Effector memory CD4-positive, alpha-beta T cell (primary cell): ENCODE measurements at places on chromosomes 5 and 9.

- DNase-seq: no peak
These were observed 177.9 kb upstream of the TUT7 start for GRCh38 chr9:86531971-86532640.

DNA sequence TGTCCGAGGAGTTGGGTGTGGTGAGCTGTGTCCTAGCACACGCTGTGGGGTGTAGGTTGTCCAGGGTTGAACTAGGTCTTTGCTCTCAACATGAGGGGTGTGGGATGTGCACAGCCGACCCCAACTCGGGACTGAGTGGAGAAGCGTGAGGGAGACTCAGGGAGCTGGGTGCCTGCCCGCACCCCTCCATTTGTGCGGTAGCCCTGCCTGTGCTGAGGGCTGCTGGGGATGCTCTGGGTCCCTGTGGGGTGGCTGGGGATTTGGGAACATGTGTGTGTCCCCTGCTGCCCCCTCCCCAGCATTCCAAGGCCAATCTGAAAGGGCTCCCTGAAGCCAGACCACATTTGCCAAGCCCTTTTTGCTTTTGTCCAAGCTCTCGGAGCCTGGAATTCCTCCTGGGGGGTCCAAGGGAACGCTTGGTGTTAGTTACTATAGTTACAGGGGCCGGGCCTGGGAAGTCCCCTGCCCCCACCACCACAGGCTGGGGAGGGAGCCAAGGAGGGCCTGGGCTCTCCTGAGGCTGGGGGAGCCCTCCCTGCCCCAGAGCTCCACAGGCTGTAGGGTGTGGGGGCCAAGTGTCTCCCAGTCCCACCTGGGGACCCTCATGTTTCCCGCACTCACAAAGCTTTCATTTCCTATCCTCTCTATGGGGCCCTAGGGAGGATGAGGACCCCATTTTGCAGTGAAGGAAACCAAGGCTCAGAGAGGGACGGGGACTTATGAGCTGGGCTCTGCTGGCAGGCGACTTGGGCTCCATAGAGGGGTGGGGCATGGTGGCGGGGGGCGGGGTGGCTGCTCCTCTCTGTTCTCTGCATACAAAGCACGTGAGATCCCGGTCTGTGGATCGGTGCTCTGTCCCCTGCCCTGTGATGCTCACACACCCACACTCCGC is 1.1 kb downstream of the CRB2 start:
- no peak for DNase-seq

DNA sequence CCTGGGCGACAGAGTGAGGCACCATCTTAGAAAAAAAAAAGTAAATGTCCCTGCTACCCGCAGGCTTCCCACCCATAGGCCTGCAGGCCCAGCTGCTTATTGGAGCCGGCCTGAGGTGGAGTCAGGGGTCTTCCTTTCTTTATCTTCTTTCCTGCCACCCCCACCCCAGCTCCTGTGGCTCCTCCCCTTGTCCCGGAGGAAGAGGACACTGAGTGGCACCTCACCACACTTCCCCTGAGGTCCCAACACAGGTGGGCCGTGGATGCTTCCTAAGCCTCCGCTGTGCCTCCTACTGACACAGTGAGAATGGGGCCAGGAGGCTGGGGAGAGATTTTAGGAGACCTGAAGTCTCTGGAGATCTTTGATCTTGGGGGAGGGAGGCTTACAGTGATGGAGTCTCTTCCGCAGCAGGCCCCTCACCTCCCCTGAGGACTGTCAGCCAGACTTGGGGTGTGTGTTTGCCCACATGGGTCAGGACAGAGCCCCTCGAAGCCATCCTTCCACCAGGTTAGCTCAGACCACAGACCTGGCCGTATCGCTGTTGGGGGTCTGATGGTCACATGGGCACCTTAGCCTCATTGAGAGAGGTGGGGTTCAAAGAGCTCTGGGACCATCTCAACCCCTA is 135.4 kb upstream of the IER5L start:
- no peak for DNase-seq

DNA sequence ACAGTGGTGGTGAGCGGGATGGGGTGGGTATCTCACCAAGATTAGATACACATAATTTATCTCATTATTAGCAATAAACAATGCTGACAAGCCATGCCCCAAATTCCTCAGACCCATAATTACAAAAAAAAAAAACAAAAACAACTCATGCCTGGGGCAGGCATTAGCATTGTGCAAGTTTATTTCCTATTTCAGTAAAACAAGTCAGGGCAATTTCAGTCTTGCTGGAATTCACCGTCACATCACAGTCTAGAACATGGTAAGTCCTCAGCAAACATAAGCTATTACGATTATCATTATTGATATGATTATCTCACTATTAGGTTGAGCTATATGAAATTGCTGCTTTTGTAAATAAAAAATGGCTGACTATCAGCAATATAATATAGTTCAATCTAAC is 57.5 kb upstream of the GNAQ start:
- no peak for DNase-seq

DNA sequence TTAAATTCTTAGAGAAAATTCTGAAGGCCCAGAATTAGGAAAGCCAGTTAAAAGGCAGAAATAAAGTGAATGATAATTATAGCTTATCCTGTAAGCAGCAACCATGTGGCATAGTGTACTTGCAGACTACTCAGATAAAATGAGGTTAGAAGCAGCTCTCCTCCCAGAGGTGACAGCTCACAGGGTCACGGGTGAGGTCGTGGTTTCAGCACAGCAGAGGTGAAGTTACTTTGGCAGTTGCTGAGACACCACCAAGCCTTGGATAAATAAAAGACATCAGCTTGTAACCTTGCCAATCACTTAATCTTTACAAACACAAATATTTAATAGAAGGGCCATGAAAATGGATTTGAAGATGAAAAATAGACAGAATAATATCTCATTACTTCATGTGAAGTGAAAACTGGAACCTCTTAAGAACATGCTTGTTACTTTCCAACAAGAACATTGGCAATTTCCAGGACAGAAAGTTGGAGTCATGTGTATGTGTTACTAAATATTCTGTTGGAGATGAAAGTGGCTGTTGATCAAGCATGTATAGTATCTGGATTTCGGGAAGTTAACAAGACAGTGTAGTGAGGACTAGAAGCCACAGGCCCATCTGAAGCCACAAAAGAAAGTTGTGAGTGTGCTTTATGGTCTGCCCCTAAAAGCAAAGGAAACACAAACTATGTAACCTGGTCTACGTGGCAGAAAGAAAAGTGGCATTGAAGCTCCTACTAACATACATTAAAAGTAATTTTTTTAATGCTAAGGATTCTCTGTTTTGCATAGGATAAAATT is 134.4 kb downstream of the ERCC6L2 start:
- DNase-seq: no peak

DNA sequence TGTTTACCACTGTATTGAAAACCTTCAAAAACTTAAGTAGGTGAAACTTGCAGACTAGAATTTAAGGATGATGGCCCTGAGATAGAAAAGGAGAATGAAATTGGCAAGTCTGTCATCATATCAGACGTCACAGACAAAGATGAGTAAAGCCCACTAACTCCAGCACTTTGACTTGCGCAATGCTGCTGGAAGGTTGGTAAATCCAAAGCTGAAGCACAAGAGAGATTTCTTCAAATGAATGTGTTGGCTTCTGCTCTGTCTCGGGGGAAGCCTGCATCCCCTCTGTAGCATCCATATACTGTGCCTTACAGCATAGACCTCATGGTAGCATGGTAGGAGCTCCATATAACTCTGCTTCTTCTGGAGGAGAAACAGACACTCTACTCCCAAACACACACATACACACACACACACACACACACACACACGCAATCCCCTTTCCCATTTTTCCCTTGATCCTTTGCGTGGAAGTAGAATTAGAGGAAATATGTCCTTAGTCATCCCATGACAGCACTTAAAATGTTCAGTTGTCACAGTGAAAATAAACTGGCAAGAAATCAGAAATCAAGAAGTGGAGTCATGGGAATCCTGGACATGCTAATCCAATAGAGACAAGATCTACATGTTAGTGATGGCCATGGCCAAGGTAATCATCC is 241.5 kb downstream of the NR3C1 start:
- no peak for DNase-seq

- no peak for DNase-seq
These were observed 164.8 kb downstream of the HSD17B3 start for GRCh38 chr9:96136992-96137670.

DNA sequence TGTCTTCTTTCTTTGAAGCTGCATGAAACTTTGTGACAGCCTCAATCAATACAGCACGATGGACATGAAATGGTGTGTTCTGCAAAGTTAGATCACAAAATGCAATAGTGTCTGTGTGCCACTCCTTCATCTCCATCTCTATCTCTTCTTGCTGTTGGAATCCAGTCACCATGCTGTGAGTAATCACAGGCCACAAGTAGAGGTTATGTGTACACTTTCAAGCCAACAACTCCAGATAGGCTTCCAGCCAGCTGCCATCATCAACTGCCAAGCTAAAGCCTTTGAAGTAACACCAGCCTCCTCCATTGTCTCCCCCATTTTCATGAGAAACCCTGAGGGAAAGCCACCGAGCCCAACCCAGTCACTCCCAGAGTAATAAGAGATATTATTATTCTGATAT is 360.6 kb downstream of the PTPRD start:
- DNase-seq: no peak

GRCh38 chr5:58455066-58455465 is 4.8 kb downstream of the PLK2 start:
- DNase-seq: no peak

DNA sequence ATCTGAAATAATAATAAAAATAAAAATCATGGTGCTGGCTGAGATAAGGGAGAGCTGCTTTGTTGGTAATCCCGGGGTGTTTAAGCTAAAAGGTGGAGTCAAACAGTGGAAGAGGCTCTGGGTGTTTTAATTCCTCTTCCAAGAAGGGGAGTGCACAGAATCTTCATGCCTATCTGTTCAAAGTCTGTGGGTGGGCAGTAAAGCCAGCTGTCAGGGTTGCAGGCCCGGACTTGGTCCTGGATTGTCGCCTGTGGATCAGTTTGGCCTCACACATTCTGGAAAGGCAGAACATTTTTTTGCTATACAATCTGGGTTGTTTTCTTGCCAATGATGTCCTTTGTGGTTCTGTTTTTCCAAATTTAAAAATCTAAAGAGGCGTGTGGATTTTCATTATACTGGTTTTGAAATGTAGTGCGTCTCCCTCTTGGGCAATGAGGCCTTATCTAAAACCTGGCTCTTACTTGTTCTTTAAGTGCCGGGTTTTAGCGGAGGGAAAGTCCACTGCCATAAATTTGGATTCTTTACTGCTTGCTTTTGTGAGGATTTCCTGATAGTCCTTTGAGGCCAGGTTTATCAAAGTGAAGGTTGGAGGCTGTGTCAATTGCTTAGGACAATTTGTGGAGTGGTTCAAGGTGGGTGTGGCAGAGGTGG is 5.8 kb downstream of the ANKDD1B start:
- no peak for DNase-seq

DNA sequence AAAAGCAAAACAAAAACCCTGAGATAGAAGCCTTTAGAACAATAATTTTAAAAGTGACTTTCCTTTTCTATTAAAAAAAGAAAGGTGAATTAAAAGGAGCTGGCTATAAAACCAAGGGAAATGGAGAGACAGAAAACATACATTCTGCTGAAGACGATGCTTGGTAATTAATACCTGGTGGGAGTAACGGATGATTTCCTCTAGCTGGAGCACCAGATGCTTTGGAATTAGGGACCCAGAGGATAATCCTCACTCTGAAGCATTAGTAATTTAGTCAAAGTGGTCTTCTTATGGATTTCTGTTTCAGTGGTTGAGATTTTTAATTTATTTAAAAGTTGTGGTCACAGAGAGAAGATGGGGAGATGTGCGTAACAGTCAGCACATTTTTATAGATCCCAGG is 982.5 kb downstream of the TLE4 start:
- no peak for DNase-seq

- no peak for DNase-seq
These were observed 40.3 kb downstream of the SLC24A2 start for GRCh38 chr9:19748278-19749126.

GRCh38 chr5:178328826-178329730 is 96.5 kb upstream of the PHYKPL start:
- no peak for DNase-seq

GRCh38 chr5:149063017-149063687 is at the start of gene SH3TC2:
SH3TC2 (minus strand) TSS chr5:149063062; CDS start chr5:149063022, 40 bp downstream.
- no peak for DNase-seq

DNA sequence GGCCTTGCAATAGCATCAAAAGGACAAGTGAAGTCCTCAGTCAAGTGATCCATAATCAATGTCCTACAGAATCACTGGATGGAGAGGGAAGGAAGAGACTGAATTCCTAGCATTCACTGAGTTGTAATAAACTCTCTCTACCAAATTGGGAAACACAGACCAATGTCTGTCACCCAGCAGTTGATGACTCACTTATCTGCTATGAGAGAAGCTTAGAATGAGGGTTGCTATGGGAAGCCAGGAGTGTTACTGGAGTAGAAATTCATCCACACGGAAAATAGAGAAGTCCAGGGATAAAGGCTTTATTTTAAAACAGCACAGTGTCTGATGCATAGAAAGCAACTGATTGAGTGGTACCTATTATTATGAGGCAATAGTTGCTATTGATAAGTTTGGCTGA is 407.4 kb downstream of the BRINP1 start:
- DNase-seq: no peak

DNA sequence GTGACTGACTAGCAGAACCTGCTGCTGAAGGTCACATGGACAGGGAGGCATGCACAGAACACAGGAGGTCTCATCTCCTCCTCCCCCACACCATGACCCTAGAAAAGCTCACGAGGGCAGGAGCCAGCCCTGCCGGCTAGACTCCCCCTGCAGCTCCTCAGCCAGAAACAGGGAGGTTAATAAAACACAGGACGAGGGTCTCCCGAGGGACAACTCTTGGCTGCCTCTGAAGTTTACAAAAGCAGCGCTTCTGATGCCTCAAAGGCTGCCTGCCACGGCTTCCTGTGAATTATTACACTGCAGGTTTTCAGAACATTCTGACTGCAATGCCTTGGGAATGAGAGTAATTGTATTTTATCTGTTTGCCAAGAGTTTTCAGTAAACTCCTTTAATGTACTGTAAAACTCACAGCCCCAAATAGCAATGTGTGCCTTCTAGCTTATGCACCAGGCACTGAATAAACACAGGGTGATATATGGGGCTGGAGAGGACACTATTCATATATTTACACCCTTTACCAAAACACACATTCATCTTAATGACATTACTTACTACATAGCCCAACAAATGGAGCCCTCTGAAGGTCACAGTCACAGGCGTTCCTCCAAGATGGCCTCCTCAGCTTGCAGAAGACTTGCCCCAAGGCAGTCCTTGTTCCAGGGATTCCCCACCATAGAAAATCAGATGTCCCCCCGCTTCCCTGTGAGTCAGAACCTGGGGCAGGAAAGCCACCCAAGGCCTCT is 83.7 kb downstream of the C5orf15 start:
- no peak for DNase-seq

DNA sequence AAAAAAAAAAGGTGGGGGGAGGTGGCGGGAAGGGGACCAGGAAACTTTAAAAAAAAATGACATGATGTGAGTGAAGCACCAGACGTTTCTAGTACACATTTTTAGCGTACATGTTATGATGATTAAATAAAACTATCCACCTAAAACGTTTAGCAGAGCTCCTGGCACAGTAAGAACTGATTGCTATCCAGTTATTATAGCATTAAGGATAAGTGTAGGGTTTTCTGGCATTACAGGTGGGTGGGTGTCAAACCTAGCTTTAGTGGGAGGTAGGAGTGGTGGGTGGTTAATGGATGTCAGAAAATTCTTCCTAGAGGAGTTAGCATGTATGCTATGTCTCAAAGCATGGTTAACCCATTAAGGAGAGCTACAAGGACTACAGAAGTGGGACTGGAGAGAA is 2329.5 kb downstream of the MAT2B start:
- no peak for DNase-seq
